ENCODE measurements at places on chromosomes 2 and 18.
A peak's percentile ranks its signal among the peaks of the same experiment; 100 is the strongest.

DNA sequence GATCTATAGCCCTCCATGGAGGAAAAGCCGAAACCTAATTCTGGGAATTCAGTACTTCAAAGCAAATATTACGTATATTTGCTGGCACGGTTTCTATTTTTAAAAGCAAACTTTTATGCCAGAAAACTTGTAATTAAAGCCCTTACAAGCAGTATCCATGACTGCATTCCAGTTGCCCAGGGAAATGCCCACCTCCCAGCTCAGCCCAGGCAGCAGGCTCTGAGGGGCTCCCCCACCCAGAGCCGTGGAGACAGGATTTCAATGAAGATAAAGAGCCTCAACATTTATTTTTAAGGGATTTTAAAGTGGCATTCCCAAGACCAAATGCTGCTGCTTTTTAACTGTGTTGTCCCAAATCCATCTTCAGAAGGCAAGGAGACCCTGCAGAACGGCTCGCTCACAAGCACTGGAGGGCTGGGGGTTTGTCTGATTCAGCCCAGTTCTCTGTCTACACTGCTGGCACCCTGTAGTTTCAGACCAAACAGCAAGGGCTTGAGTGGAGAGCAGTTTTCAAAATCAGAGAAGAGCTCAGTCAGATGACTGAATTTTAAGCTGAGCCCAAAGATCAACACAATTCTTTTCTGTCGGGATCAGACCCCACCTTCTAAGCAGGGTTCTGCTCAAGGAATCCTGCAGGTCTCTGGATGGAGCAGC lies 105.1 kb downstream of the KCNF1 start:
- DNase-seq = no peak

GRCh38 chr2:74261204-74261864 lies 62.9 kb downstream of the MTHFD2 start:
- no peak for DNase-seq

- DNase-seq = no peak
Observed at GRCh38 chr2:187964746-187965145, 326.9 kb upstream of the GULP1 start.

DNA sequence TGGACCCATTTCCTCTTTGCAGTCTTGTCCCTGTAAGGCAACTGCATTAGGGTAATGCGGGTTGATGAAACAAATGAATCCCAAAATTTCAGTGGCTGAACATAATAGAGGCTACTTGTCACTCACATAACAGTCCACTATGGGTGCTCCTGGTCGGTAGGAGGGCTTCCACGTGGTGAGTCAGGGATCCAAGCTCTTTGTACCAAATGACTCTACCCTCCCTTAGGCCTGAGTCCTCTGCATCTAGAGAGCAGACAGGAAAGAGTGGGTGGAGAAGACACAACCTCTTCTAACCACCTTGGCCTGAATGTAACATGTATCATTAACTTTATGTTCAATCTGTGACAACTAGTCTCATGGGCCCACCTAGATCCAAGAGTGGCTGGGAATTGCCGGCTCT lies 86.2 kb upstream of the HAAO start:
- no peak for DNase-seq

DNA sequence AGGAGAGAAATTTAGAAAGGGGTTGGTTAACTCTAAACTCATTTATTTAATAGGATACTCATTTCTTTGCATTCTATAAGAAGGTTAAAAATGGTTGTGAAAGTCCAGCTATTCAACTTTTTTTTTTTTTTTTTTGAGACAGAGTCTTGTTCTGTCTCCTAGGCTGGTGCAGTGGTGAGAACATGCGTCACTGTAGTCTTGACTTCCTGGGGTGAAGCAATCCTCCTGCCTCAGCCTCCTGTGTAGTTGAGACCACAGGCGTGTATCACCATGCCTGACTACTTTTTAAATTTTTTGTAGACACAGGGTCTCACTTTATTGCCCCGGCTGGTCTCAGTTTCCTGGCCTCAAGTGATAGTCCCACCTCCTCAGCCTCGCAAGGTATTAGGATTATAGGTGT lies 11.9 kb downstream of the ELP2 start:
- no peak for DNase-seq

- DNase-seq = no peak
Observed at GRCh38 chr18:62736077-62736855, 20.9 kb downstream of the PHLPP1 start.

DNA sequence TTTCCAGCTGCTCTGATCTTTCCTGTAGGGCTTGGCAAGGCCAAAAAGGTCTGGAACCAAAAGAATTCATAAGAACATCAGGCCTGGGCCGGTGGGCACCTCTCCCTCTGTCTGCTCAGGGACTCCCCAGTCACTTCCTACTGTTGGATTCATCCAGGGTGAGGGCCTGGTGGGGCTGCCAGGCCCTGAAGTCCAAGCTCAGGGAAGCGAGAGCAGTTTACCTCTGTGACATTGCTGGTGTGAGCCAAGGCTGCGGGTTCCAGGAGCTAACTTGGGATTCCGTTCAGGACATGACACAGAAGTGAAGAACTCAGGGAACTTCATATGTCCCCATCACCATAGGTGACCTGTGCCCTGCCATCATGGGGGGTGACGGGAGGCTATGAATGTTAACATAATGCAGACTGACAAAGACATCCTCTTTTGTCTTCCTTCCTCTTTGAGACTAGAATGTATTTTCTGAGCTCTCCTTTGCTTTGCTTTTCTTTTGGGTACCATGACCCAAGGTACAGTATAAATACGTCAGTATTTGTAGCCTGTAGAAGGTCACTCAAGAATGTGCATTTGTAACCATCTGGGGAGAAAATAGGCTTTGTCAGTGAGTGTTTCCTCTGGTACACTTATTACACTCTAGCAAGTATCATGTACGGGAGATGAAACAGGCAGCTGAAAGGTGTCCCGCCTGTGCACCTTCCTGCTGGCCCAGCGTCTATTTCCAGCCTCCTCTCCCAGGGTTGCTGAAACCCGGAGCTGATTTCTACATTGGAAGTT lies 130.5 kb upstream of the SLC1A4 start:
- no peak for DNase-seq

DNA sequence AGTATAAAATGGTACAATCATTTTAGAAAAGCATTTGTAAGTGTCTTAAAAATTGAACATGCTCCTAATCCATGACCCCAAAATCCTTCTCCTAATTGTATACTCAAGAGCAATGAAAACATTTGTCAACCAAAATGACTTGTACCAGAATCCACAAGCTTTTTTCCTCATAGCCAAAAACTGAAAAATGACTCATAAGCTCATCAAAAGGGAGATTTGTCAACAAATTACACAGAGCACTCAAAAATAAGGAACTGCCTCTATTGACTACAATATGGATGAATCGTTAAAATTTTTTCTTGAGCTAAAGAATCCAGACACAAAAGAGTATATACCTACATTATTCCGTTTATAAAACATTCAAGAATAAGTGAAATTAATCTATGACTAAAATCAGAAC lies 544.8 kb downstream of the ARHGAP15 start:
- DNase-seq = no peak

GRCh38 chr2:152037743-152038435 lies 61.0 kb downstream of the CACNB4 start:
- no peak for DNase-seq

GRCh38 chr2:123723706-123724105 lies 301.4 kb upstream of the CNTNAP5 start:
- no peak for DNase-seq

- DNase-seq = no peak
Observed at GRCh38 chr2:1186421-1186820, 226.8 kb upstream of the TPO start.

DNA sequence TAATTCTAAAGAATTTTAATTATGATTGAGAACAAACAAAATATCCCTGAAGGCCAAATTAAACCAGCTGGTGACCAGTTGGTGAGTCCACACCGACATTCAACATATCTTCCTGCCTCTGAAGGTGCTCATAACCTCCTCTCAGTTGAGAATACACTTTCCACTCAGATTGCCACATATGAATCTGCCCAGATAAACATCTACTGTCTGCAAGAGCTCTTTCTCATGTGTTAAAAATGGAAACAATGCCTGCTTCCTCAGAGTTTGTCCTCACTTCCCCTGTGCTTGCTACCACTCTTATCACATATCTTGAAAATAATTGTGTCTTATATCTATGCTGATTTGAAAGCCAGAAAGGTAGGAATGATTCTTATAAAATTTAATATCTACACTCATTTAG lies 177.7 kb upstream of the GULP1 start:
- no peak for DNase-seq

GRCh38 chr2:235378246-235378645 lies 115.6 kb upstream of the AGAP1 start:
- DNase-seq = no peak

DNA sequence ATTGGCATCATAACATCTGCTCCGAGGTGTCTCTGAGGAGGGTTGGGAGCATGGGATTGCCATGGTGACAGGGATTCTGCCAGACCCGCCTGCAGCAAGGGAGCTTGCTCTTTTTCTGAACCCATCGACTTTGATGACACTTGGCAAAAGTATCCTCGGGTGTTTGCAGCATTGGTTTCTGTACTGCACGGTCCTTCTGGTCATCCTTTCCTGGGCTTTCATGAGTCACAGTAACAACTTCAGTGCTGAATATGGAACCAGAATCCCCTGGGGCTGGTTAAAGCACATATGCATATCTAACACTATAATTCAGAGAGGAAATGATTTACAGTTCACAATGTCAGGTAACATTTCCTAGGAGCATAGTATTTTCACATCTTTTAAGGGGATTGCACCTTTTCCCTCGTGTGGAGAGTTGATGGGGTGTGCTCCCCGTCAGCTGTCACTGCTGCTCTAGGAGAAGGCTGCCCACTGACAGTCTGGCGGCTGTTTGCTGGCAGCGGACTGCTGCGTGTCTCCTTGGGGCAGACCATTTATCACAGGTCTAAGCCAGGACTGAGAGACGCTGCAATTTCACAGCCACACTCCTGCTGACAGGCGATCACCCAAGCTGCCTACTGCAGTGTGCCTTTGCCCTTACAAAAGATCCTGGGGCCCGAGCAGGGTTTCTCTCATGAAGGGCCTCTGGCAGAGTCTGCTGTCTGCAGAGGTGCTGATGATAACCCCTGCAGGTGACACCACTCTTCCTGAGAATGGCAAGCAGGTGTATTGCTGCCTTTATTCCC lies 425.3 kb downstream of the THSD7B start:
- DNase-seq = no peak

DNA sequence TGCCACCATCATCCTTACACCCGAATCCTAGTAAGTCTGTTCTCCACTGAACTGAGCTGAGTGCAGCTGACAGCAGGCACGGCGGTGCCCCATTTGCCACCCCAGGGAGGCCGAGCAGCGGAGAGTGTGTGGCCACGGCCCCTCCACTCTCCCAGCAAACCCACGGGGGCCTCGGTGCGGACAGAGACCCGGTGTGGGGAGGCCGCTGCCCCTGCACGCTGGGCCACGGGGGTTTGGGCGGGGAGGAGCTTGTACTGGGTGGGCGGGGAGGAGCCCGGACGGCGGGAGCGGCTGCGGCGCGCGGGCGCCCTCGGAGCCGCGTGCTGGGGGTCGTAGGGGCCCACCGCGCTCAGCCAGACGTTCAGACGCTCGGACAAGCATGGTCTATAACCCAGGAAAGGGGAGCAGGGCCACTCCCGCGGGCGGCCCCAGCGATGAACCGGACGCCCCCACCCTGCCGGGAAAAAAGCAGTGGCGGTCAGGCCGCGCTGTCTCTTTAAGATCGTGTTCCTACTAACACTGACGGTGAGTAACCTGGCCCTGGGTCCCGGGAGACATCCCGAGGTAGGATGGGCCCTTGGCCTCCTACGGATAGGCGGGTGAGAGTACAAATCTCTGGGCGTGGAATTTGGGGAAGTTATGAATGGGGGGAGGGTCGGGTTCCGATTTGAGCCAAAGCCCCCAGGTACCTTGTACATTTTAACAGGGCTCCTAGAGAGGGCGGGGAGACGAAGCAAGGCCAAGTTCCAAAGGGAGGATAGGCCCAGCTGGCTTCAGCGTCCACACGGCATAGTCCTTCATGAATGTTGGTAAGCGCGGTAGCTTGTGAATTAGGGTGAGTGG lies at the start of gene ITPRIPL1:
TSS of gene ITPRIPL1 (plus strand) at position 277 of the 843 bp plus-strand sequence. CDS start at position 800, 523 bp downstream.
- DNase-seq = peak; percentile 38

DNA sequence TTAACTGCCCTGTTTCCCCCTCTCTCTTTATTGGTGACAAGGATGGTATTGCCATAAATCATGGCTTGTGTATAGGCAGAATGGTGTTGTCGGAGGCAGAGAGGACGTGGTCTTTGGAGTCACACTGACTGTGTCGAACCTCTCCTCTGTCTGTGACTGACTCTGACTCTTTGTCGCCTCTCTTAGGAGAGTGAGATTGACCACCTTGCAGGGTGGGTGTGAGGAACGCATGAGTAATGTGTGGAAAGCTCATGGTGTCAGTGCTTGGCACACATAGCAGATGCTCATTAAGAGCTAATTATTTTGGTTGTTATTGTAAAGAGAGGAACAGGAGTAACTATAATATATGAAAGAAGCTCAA lies 145.6 kb downstream of the TTC27 start:
- DNase-seq = no peak

DNA sequence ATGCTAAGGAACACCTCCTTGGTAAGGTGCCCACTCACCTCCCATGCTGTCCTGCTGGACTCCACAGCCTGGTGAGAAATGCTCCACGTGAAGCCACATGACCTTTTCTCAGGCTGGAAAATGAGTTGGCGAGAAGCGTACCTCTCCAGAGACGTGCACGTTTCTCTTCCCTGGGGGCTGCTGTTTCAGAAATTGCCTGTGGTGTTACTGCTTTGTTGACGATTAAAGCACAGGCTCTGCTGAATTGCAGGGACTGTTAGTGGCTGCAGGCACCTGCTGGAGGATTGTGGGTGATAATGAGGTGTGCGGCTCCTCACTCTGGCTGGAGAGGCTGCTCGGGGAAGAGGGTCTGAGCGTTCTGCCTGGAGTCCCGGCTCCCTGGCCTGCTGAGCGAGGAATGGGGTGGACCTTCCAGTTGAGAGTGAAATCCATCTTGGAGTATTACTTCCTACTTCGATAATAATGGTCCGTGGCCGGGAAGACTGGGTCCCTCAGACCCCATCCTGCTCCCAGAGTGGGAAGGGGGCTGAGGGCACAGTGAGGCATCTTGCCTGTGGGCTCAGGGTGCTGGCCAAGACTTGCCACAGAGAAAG lies 199.3 kb upstream of the HDAC4 start:
- no peak for DNase-seq

DNA sequence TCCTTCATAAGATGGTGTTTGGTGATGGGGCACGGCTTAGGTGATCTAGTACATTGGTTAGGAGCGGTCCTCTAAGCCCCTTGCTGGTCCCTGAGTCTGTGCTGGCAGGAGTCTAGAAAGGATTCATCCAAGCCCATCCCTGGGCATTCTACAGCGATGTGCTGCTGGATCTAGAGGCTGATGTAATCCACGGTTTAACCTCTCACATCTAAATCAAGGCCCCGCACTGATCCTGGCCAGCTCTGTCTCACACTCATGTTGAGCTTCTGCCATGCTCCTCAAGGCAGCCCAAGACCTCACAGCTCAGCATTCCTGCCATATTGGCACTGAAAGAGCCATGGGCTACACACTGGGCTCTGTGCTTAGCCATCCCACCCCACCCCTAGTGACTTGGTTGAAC lies 664.8 kb downstream of the STK39 start:
- no peak for DNase-seq

GRCh38 chr2:23237147-23237546 lies 147.8 kb upstream of the KLHL29 start:
- no peak for DNase-seq

GRCh38 chr18:3916082-3916481 lies 466.1 kb downstream of the TGIF1 start:
- DNase-seq = no peak

GRCh38 chr2:38099099-38100028 lies 23.4 kb upstream of the CYP1B1 start:
- no peak for DNase-seq
